Hematopoietic multipotent progenitor cell treated with erythropoietin and hydrocortisone succinate and interleukin-3 and kit ligand, for 15 days (in vitro differentiated cells): ENCODE measurements at places on chromosomes 11 and 22.

GRCh38 chr11:1706634-1707400, 9.8 kb downstream of the KRTAP5-6 start:
- peak; percentile 27 for DNase-seq

DNA sequence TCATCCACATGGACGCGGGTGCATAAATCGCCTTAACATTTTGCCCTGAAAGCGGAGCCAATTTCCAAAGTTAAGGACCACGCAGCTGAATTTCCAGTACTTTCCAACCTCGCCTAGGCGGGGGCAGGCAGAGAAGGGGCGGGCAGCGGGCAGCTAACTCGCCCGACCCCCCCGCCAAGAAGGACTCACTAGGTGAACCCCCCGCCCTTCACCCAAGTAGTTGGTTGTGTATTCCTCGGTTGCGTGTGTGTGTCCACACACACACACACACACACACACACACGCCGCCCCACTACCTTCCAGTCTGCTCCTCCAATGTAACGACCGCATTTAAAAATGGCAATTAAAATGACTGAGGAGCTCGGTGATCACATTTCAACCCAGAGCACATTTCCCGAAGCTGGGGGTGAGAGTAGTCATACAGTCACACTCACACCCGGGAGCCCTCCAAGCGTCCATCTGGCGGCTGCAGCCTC, 1.4 kb downstream of the TENM4 start:
- no peak for DNase-seq

DNA sequence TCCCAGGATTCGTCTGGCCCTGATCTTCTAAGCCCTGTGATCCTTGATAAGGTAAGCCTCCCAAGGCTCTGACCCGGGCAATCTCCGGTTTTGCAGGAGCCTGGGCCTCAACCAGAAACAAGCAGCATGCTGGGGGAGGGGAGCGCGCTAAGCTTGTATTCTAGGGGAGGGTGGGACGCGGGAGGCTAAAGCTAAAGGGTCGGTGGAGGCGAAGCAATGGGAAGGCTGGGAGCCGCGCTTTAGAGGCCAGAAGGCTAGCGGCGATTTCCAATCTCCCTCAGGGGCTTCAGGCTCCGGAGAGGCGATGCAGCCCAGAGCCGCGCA, 753 bp downstream of the PTPN5 start:
- DNase-seq: no peak

DNA sequence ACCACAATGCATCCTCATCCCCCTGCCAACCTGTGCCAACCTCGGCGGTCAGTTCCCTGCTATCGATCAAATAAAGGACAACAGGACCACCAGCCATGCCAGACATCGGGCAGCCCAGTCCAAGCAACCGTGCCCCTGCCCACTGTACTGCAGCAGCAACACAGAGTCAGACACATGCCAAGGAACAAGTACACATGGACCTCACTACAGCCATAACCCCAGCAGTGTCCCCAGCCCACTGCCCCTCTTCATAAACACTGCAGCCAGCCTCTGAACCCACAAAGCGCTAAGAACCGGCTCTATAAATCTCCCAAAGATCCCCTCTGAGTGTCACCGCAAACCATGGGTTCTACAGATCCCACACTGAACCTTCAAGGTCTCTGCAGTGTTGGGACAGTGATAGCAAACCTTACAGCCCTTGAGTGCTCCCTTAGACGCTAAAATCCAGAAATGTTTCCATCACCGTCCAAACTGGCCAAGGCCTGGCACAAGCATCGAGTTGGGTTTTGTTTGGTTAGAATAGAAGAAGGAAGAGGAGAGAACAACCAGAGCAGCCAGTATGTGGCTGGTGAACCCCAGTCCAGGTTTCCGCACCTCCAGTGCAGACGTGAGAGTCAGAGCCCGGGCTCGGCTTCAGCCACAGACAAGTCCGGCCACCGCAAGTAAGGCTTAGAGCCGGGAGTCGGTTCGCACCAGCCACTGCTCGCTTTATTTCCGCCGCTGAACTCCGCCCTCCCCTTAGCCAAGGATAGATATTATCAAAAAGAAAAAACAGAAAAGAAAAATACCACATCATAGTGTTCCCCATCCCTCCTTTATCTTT, 7.9 kb downstream of the PAX6 start:
- DNase-seq: no peak

DNA sequence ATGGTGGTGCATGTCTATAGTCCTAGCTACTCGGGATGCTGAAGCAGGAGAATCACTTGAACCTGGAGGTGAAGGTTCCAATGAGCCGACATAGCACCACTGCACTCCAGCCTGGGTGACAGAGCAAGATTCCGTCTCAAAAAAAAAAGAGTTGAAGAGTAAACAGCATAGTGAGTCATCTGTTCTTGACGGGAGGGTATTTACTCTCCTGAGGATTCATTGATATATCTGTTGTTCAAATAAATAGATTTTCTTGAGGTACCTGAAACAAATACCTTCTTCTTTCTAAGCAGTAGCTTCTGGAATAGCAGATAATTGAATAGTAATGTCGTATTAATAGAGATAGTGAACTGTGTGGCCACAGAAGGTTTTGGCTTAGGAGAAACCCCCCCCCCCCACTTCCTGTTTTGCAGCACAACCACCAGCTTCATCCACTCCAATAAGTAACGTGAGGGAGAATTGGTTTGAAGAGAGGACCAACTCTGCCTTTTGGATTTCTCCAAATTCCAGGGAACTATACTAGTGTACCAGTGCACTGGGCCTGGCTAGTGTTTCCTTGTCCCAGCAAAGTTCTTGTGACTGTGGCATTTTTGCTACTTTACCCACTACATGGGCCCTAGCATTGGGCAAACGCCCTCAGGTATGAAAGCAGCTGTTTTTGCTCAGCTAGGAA, 90.0 kb downstream of the PRMT3 start:
- peak; percentile 71 for DNase-seq

GRCh38 chr11:32448232-32448631, 12.9 kb upstream of the WT1 start:
- DNase-seq: peak; percentile 62

DNA sequence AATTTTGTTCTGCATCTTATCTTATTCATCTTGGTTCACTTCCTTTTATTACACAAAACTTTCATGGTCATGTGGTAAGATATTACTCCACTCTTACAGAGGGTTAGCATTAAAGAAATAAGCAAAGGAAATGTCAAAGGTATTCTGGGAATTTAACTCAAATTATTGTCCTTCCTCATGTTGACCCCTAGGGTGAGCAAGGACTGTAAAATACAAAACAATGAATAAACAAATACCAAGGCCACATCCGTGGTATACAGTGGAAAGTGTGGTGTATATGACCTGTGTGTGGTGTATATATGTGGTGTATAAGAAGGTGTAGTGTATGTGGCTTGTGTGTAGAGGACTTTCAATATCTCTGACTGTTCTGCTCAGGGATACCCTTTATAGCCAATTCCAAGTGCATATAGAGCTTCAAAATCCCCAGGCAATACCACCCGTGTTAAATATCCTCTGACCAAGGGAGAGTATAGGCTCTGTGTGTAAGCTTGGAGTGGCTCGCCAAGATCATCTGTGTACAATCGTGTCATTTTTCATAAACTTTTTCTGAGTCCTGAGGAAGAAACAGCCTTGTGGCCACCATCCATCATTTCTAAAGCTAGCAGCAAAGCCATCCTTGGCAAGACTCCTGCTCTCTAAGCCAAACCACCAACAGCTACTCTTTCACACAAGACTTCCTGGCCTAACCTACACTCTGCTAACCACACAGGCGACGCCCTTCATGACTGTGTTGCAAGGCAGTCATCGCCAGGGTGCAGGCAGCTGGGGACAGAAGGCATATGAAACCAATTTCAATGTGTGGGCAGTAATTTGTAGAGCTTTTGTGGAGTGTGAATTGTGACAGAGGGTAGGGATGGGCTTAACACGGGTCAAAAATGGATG, 548.0 kb downstream of the ETS1 start:
- DNase-seq: no peak

DNA sequence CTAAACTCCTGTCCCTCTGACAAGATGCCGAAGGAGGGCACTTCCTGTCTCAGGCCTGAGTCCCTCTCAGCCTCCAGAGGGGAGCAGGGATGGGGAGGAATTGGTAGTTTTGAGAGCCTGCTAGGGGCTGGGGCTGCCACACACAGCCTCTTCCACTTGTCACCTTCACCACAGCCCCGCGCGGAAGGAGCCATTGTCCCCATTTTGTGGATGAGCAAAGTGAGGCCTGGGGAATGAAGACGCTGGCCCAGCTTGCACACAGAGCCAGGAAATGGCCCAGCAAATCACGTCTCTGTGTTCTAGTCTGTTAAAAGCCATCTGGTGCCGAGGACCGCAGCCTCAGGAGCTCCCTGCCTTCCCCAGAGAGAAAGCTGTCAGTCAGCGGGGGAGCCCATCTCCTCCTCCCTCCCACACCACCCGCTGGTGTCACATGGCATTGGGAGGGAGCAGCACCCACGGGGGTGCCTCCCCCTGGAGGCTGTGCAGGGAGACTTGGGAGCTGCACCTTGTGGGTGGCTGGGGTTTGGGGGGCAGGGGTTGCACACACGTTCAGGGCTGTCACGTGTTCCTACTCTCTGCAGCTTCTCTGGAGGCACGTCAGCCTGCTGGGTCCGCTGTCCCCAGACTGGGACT, 34.6 kb downstream of the RASD2 start:
- no peak for DNase-seq

DNA sequence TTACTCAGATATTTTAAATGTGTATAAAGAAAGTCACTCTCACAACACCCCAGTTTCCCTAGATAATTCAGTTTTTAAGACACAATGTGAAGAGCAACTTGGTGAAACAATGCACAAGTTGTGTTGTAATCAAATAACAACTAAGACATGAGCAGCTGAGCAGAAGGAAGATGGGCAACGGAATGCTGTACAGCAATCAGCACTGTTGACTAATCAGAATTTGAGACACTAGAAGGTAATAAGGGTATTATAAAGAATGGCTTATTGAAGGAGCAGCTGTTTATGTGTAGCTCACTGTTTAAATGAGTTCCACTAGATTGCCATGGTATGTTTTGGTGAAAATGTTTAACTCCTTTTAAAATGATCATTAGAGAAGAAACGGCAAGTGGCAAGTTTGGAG, 60.1 kb downstream of the SOX6 start:
- no peak for DNase-seq

DNA sequence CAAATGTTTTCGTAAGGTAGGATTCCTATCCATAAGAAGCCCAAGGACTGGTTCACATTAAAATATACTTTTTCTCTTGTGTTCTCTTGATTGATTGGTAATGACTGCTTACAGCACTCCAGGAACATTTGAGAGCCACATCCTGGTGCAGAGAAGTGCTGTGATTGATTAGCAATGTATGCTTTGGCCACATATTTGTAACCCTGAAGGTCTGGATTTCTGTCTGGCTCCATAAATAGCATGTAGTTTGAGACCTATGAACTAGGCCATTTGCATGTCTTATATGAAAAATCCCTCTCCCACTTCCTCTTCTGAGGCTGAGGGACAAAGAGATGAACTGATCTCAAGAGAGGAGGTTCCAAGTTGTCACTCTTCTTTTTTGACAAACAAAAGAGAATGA, 49.3 kb upstream of the CD44 start:
- no peak for DNase-seq

DNA sequence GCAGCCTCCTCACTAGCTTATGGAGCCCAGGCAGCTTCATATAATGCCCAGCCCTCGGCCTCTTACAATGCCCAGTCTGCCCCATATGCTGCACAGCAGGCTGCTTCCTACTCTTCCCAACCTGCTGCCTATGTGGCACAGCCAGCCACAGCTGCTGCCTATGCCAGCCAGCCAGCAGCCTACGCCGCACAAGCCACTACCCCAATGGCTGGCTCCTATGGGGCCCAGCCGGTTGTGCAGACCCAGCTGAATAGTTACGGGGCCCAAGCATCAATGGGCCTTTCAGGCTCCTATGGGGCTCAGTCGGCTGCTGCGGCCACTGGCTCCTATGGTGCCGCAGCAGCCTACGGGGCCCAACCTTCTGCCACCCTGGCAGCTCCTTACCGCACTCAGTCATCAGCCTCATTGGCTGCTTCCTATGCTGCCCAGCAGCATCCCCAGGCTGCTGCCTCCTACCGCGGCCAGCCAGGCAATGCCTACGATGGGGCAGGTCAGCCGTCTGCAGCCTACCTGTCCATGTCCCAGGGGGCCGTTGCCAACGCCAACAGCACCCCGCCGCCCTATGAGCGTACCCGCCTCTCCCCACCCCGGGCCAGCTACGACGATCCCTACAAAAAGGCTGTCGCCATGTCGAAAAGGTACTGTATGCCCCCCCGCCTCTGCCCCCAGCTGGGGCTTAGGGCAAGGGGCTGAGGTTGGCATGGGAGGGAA, 8.8 kb downstream of the RBM14 start:
- DNase-seq: no peak

DNA sequence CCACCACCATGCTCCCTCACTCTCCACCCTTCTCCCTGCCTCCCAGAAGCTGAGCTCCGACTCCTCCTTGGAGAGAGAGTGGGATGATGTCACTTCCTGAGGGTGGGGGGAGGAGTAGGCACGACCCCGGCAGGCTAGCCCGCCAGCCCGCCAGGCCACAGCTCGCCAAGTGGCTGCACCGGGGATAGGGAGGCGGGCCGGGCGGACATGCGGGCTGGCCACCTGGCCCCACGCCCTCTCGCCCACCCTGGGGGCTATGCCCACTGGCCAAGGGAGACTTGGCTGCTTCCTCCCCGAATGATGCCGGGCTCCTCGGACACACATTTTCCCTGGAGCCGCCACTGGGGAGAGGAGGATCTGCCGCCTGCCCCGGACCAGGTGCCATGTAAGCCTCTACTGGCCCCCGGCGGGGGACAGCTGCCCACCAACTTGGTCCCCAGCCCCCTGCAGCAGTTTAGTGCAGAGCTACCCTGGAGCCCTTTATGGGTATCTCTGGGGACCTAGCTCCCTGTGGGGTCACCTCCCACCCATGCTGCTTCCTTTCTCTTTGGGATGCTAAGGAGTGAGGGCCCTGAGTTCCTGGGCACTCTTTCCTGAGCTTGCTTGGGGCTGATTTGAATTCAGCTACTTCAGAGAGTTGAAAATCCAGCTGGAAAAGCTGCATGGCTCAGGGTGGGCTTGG, 33.7 kb upstream of the MYRF start:
- DNase-seq: no peak

GRCh38 chr11:104657083-104657482, 241.2 kb downstream of the CASP12 start:
- no peak for DNase-seq

GRCh38 chr22:18067121-18067520, 10.7 kb upstream of the PEX26 start:
- DNase-seq: no peak

GRCh38 chr22:48581205-48581766, 1246.4 kb downstream of the BRD1 start:
- DNase-seq: no peak

GRCh38 chr11:82636615-82637014, 97.0 kb downstream of the FAM181B start:
- DNase-seq: no peak

- no peak for DNase-seq
These were observed 43.4 kb upstream of the TMPRSS4 start for GRCh38 chr11:118033443-118033842.
